ENCODE measurements at places on chromosomes 12 and 14.
A peak's percentile ranks its signal among the peaks of the same experiment; 100 is the strongest.

- DNase-seq = no peak
Measured at GRCh38 chr14:49770212-49770817, 2.4 kb downstream of the KLHDC2 start.

GRCh38 chr12:75990189-75990912 is 41.2 kb downstream of the PHLDA1 start:
- no peak for DNase-seq

DNA sequence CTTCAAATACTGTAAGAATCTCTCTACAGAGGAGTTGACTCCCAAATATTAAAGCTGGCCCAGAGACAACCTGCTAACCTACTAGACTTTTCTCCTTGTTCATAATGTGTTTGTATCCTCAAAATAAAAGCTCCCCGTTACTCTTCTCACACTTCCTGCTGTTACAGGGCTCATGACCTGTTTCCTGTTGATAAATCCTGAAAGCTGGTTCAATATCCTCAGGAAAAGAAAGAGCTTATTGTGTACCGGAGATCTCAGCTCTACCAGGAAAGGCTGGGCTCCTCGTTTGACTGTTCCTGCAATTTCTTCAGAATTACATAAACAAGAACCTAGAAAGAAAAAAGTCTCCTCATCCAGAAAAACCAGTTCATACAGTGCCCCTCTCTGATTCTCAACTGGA is 30.8 kb downstream of the CLEC1A start:
- DNase-seq = no peak

GRCh38 chr12:65955452-65955851 is 131.2 kb downstream of the HMGA2 start:
- no peak for DNase-seq

DNA sequence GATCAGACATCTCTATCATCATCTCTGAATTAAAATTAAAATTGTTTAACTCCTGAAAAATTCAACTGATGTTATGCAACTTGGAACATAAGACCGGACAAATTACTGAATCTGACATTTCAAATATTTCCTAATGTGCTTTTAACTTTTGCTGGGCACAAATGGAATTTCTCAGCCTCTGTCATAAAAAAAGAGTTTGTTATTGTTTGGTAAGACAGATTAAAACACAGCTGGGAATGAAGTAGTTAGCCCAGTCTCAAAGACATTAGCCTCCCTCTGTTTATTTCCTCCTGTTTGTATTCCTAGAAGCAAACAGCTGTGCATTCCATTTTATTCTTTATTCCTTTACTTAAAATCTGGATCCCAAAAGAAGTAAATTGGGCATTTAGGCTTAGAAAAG is 29.4 kb downstream of the PLEKHA5 start:
- no peak for DNase-seq

DNA sequence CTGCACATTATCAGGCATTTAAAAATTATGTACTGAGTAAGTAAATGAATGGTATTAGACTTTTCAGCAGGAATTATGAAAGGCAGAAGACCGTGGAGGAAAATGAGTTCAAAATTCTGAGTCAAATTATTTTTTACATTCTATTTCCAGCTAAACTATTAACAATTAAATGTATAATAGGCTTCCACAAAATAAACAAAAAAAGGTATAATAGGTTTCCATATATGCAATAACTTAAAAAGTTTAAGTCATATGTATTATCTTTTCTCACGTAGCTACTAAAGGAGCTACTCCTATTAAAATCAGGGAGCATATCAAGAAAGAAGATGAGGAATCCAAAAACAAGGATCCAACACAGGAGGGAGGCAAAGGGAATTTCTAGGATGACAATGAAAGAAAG is 11.4 kb upstream of the VCPKMT start:
- no peak for DNase-seq

DNA sequence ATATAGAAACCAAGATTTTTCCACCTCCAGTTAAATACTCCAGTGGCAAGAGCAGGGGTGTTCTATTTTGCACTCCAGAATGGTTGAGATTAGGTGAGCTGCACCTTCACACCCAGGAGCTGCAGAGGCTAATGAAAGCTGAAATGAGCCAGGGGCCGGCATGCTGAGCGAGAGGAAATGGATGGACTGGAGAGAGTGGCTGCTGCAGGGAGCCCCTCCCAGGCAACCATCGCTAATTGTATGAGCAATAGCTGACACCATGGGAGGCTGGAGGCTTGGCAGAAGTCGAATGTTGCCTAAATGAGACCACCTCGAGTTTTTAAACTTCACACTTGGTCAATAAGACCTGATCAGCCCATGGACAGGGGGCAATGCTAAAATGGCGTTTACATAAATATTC is 301.8 kb upstream of the TMPO start:
- DNase-seq = no peak

DNA sequence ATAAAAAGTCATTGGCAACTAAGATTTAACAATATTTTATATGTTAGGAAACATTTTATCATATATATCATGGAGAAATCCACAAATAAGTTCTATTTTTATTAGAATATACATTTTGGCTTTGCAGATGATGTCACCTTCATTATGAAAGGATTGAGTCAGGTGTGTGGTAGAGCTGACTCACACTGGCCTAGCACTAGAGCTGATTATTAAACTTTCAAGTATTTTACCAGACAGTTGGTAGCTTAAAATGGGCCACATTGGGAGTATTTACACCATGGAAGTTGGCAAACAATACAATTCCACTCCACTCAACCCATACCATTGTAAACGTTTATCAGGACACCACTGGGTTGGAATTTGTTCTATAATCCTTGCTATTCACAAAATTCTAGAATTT is 1036.6 kb downstream of the TRHDE start:
- DNase-seq = peak; percentile 81

DNA sequence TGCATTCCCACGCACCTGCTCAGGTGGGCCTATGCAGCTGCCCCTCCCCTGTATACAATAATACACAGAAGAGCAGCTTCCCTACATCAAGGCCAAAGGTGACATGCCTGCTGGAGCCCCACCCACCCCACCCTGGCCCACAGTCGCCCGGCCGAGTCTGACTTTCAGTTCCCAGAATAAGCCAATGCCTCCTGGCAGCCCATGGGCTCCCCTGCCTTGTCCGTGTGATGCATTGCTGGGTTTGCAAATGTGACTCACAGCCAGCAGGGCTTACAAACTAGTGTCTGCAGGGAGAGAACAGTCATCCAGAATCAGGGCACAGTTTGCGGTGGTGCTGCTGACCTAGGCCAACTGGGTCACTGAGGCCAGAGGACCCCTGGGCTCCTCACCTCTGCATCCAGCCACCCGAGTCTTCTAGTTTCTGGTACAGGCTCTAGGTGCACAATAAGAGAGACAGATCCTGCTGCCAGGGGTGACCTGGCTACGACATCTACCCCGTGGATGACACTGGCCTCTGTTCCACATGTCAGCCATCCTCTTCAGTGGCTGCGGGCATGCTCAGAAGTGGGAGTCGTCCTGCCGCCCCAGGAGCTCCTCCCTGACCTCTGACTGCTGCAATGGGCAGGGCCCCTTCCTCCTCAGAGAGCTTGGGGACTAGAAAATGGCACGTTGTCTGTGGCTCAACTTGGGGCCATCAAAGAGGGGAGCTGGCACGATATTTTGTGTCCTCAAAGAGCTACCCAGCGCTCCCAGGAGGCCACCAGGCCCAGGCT is 84.5 kb downstream of the CHGA start:
- peak; percentile 26 for DNase-seq

GRCh38 chr12:48512855-48513254 is 12.6 kb upstream of the OR8S1 start:
- no peak for DNase-seq

DNA sequence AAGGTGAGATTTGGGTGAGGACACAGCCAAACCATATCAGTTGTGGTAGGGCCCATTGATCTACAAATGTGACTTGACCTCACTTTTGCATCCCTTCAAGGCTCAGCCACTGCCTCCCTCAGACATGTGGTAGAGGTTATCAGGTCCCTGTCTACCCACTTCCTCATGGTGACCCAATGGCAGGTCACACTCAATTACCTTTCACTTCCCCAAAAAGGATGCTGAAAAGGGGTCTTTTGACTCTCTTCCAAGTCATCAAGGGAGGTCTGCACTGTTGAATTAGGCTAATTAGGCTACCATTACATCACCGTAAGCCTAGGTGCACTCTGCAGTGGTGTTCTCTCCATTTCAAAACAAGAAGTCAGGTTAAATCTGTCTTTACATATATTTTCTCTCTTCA is 22.6 kb upstream of the DRAM1 start:
- no peak for DNase-seq

GRCh38 chr14:67815573-67816225 is 691 bp downstream of the ZFYVE26 start:
- DNase-seq = peak; percentile 68

DNA sequence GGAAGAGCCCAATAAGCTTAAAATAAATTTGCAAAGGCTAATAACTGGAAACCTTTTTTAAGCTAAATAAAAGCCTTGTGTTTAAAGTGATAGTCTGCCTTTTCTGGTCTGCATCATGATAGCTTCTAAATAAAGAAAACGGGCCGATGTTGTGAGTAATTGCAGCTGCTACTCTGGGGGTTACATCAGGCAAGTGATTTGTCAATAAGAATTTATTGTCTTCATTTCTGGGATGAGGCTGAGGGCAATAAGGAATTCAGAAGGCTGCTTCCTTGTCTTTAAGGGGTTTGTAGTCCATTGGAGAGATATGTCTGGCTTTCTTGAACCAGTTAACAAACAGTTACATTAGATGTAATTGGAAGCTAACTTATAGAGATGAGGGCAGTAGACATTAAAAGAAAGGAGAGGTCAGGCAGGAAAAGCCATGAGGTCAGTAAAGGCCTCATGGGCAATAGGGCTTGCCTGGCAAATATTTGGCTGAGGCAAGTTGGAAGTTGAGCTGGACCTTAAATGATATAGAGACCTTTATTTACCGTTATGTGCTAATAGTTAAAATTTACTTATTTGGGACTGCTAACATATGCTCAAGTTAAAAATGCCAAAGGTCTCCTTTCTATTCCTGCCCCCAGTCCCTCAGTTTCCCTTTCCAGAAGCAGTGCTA is 85.0 kb downstream of the CRADD start:
- DNase-seq = no peak

GRCh38 chr12:107779077-107779831 is 4.8 kb downstream of the ASCL4 start:
- no peak for DNase-seq

DNA sequence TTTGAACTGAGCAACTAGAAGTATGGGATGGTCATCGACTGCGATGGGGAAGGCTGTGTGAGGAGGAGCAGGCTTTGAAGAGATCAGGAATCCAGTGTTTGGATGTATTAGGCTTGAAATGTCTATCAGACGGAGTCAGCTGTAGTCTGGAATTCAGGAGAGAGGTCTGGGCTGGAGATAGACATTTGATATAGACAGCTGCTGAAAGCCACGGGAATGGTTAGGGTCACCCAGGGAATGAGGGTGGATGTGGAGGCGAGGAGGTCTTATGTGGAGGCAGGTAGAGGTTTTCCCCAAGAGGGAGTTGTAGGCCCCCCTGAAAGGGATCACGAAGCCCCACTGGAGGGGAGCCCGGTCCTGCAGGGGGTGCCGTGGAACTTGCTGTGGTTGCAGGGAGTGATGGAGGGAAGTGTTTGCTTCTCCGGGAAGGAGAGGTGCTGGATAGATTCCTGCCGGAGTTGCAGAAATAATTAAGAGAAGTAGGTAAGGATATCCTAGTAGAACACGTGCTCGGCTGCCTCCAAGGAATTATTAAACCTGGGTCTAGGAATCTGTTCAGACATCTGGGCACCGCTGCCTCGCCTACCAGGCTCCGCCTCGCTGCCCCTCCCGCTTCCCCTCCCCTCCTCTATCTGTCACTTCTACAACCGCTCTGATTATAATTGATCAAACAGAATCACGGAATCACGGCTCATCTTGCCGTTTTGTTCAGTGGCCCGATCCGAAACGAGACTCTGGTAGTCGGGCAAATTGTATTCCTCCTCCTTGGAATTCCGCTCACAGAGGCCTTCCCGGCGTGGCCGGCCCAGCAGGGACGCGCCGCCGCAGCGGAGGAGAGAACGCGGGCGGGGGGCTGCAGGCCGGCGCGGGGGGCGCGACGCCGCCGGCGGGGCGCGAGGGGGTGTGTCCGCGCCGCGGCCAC is 826 bp upstream of the CACNA1C start:
- no peak for DNase-seq

DNA sequence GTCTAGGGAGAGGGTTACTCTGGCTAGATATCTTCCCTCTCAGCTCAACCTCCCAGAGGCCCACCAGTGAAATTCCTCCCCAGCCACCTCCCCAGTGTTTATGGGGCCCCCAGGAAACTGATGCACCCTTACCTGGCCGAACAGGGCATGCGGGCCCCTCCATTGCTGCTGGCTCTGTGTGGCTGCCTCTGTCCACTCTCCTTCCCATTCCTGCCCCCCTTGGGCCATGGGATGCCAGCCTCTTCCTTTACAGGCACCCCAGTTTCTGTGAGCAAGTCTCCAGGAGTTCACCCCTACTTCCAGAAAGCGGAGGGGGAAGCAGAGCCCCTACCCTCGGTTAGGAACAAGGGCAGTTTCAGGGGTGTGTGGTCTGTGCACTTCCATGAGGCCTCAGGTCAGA is 19.4 kb upstream of the ZDHHC22 start:
- DNase-seq = no peak

GRCh38 chr14:95380350-95381042 is 60.8 kb upstream of the CLMN start:
- no peak for DNase-seq
